ENCODE measurements at places on chromosomes 5 and 9. TPM values are rescaled to one million over a fixed set of nuclear protein-coding genes. Genes with fewer than 3 reads are reported as not detected.

GRCh38 chr9:113599646-113600022 lies 136.1 kb downstream of the RGS3 start:
- DNase-seq: no peak

TMEM252 gene
- not detected for total RNA-seq

HMCN2 gene
- 0.64 TPM for total RNA-seq

GPSM1 gene
- 2.0 TPM for total RNA-seq
